Neural progenitor cell (in vitro differentiated cells): ENCODE measurements at places on chromosomes 1 and 21.

GRCh38 chr1:17198476-17199258 lies 6.3 kb upstream of the PADI1 start:
- no peak for DNase-seq

DNA sequence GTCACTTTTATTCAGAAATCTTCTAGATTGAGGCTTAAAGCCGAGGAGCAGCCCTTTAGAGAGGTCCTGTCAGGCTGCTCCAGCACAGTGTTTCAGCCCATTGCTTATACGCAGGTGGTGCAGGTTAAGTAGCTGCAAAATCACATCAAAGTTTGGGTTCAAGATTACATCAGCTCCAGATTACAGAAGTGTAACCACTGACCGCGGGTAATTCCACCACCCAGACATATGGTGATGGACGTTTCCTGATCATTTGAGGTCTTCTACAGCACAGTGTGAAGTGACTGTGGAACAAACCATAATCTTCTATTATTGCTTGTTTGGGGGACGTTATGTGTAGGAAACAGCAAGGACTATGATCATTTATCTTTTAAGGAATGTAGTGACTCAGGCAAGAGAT lies 11.8 kb downstream of the C1orf115 start:
- DNase-seq: no peak

- DNase-seq: no peak
Measured at GRCh38 chr1:195373856-195374255, 1234.4 kb downstream of the KCNT2 start.

- no peak for DNase-seq
Measured at GRCh38 chr21:46131588-46131837, 23.9 kb downstream of the FTCD start.

DNA sequence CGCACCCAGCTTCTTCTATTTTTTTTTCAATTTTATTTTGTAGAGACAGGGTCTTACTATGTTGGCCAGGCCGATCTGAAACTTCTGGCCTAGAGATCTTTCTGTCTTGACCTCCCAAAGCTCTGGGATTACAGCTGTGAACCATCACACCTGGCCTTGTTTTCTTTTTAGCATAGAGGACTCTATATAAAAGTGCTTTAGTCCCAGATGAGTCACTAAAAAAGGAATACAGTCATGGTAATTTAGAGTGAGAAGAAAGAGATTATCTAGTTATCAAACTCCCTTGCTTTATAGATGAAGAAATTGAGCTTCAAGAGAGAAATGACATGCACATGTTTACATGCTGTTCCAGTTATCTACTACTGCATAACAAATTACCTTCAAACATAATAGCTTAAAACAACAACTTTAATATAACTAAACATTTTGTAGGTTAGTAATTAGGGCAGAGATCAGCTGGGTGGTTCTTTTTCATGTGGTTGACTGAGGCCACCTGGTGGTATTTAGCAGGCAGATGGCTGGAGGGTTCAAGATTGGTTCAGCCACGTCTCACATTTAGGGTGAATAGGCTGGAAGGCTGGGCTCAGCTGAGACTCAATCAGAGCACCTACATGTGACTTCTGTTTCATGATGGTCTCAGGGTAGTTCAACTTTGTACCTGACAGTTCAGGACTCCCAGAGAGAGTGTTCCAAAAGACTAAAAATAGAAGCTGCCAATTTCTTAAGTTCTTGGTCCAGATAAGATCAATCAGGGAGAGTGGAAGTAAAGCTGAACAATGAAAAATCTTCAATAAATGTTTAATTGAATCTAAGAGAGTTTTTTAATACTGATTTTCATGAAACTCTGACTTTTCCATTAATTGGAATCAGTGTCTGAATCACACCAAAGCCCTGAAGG lies 16.9 kb upstream of the MTF2 start:
- DNase-seq: peak; percentile 47

DNA sequence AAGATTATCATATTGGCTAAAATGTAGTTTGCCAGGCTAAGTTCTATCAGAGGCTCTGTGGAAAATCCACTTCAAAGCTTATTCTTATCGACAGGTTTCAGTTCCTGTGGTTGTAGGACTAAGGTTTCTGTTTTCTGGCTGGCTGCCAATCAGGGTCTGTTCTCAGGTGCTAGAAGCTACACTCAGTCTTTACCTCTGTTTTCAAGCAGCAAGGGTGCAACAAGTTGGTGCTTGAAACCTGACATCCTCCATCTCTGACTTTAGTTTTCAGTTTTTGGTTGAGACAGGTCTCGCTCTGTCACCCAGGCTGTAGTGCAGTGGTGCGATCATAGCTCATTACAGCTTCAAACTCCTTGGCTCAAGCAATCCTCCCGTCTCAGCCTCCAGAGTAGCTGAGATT lies 15.3 kb upstream of the TMCO2 start:
- DNase-seq: no peak
